ENCODE measurements at places on chromosomes 6 and 20.
A peak's percentile ranks its signal among the peaks of the same experiment; 100 is the strongest.

DNA sequence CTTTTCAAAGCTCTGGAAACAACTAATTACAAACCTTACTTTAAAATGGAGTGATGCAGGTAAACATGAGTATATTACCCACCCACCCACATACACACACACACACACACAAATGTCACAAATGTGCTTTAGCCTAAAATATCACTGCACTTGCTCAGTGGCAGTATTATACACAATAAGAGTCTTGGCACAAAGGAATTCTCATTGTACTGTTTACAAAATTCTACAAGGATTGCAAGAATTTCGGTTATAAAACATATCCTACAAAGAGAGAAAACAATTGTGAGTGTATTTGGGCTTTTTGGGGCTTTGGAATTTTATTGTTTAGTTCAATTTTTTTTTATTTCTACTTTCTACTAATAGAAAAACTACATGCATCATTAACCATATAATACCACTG lies 113.2 kb upstream of the BEND6 start:
- no peak for ATAC-seq

DNA sequence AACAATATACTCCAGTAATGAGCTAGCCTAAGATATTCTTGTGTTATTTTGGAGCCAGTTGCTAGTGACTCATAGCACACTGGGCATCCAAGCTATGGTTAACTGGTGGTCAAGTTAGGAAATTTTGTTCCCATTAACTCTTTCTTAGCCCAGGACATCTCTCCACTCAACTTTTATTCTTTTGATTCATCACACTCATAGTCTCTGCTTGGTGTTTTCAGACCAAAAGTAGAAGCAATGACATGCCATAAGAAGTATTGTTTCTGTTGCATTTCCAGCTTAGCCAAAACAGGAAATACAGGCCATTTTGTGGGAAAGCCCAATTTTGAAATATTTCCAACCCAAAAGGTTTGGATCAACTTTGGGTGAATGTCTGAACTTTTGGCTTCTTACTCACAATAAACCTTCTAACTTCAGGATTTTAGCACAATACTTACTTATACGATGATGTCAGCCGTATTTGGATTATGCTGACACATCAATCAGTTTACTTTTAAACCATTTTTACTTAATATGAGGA lies 31.6 kb upstream of the CCN2 start:
- ATAC-seq: no peak

DNA sequence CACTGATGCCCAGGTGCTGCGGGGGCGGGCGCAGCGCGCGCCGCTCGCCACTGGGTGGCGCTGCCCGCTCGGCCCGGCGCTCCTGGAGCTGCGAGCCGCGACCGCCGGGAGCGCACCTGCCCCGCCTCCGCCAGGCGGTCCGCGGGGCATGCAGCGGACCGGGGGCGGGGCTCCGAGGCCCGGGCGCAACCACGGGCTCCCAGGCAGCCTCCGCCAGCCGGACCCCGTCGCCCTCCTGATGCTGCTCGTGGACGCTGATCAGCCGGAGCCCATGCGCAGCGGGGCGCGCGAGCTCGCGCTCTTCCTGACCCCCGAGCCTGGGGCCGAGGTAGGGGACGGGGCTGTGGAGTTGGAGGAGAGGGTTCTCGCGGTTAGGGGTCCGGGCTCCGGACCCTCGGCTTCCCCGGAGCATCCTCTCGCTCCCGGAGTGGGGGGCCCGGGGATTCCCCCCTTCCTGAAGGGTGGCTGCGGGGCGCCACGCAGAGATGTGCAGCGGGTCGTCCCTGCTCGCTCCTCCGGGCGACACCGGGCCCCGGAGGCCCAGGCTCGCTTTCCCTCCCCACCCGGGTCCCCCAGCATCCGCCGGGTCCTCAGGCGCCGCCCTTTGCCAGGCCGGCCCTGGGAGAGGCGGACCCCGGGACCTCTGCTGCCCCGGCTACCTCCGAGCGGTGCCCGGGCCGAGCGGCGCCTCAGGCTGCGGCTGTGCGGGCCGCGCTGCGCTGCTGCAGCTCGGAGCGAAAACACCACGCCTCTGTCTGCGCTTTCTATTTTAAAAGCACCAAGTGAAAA lies at the start of gene BCAS4:
Gene BCAS4 (plus strand): TSS at position 216 of the 789 bp plus-strand sequence. CDS start 23 bp downstream, at position 239.
- peak; percentile 88 for ATAC-seq

- ATAC-seq: no peak
Measured at GRCh38 chr20:56800088-56800487, 171.0 kb downstream of the TFAP2C start.

- no peak for ATAC-seq
Measured at GRCh38 chr20:49140834-49141233, 47.3 kb downstream of the STAU1 start.

- ATAC-seq: peak; percentile 53
Measured at GRCh38 chr20:33667676-33668465, 1.1 kb downstream of the ACTL10 start.

GRCh38 chr6:14123386-14124111 lies 6.0 kb downstream of the CD83 start:
- no peak for ATAC-seq

DNA sequence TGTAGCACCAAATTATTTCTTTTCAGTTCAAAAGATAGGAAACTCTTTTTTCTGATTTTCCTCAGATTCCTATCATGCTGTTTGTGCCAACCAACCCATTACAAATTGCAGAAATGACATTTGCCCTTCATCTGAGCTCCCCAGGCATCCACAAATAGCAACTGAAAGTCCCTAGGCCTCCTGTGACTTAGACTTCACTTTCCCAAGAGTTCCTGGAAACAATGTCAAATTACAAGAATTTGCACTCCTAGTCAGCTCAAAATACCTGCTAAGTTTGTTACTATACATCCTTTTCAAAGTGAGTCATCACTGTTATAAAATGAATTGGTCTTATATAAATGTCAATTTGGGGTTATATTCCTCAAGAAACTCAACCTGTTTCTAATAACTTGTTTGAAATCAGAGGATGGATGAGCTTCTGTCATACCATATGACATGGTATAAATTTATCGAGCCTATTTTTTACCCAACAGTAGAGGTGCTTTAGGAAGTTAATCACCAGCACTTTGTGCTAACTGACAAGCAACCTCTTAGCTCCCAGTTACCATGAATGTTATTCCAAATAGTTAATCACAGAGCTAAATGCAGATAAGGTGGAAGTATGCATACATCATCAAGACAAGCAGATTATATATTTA lies 256.5 kb downstream of the HACE1 start:
- no peak for ATAC-seq

GRCh38 chr20:21225215-21225947 lies 77.8 kb upstream of the XRN2 start:
- ATAC-seq: no peak

DNA sequence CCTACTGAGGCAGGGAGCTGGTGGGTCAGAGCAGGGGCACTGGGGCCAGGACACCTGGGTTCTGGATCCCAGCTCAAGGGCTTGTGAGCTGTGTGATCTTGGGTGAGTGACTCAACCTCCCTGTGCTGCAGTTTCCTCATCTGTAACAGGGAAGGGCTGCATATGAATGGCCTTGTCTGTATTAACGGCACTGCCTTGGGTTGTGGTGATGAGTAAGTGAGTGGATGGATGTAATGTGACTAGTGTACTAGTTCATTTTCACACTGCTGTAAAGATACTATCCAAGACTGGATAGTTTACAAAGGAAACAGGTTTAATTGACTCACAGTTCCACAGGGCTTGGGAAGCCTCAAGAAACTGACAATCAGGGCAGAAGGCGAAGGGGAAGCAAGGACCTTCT lies 233.5 kb downstream of the TAF4 start:
- no peak for ATAC-seq

DNA sequence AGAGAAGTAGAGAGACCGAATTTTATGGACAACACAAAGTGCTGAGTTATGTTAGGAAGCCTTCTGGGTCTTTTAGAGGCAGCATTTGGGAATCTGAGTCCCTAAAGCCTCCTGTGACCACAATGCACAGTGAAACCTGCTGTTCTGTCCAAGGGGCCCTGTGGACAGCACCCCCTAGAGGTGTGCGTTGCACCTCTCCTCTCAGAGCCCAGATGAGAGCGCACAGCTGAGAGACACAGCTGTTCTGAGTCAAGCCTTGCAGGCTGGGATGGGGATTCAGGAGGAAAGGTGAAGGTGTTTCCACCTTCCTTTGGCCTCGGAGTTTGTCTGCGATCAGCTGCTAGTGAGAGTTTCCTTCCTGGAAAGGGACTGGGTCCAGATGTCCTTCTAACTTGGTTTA lies 13.0 kb downstream of the PCK1 start:
- no peak for ATAC-seq

DNA sequence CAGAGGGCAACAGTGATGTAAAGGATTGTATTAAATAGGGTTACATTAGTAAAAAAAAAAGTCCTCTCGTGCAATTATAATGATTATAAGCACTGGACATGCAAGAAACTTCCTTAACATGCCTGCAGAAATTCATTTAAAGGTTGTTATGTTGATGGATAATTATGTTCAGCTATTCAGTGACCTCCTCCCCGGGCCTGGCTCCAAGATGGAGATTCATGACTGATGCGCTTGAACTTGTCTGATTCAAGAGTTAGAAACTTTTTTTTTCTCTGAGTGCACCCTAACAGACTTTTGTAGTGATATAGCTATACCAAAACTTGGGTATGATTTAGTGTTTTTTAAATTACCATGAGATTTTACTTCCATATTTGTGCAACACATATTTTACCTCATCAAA lies 1170.0 kb upstream of the CITED2 start:
- no peak for ATAC-seq

- no peak for ATAC-seq
Measured at GRCh38 chr6:11535801-11536230, 1.7 kb upstream of the TMEM170B start.
